ENCODE measurements at places on chromosomes 12 and 14.

- no peak for DNase-seq
These were observed 25.2 kb downstream of the G2E3 start for GRCh38 chr14:30584058-30584630.

GRCh38 chr12:11553871-11554533 is 95.5 kb upstream of the ETV6 start:
- peak; percentile 62 for DNase-seq

- DNase-seq, result no peak
These were observed 52.8 kb downstream of the FOS start for GRCh38 chr14:75331471-75331870.

- DNase-seq, result no peak
These were observed 58.9 kb downstream of the DIO3 start for GRCh38 chr14:101620031-101620788.

GRCh38 chr12:107491856-107492255 is 193.7 kb upstream of the PWP1 start:
- no peak for DNase-seq

DNA sequence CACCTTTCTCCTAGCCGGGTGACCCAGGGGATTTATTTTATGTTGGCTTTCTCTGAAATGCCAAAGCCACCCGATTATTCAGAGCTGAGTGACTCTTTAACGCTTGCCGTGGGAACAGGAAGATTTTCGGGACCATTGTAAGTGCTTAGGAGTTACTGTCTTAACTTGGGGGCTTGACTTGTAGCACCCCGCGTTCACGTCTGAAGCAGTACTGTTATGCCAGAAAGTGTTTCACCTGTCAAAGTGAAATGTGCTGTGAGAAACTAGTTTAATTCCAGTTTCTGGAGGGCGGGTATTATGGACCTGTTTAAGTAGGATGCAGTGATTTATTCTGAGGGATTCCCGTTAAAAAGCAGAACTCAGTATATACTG is 218 bp downstream of the LYSET start:
- DNase-seq, result no peak

DNA sequence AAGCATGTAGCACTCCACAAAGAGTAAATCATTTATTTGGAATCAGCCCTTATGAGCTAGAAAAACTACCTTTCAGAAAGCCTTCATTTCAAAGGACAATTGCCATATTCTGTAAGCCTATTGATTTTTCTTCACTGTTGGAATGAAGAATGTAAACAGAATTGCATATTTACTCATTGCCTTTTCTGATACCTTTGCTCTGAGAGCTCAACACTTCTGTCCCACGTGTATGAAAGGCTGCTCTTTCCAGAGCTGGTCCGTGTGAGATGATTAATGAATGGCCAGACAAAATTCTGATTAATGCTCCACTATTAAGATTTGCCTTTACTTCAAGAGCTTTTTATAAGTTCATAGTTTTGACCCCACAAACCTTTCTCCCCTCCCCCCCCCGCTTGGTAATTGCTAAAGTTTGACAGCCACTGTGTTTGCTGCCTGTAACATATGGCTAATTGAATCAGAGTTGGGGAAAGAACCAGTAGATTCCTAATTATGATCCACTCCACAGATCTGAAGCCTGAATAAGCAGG is 63.0 kb upstream of the PLEKHA5 start:
- no peak for DNase-seq

DNA sequence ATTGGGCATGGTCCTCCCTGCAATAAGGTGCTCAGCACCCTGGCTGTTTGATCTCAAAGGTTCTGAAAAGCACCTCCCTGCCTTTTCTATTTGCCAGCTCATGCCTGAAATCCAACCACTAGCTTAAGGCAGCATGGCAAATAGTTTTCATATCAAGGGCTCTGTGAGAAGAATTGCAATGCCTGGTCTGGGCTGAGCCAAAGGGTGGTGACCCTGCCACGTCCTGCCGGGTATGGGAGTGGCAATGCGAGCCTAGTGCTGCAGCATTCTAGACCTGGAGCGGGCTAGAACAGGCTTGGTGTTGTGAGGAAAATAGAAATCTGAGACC is 2.3 kb upstream of the SCNN1A start:
- no peak for DNase-seq

- DNase-seq, result no peak
These were observed 344.6 kb downstream of the ETNK1 start for GRCh38 chr12:22969521-22969920.

- DNase-seq, result no peak
These were observed 1081.4 kb upstream of the LRFN5 start for GRCh38 chr14:40525314-40525713.

GRCh38 chr12:113641426-113642030 is 169.9 kb upstream of the LHX5 start:
- DNase-seq, result no peak

DNA sequence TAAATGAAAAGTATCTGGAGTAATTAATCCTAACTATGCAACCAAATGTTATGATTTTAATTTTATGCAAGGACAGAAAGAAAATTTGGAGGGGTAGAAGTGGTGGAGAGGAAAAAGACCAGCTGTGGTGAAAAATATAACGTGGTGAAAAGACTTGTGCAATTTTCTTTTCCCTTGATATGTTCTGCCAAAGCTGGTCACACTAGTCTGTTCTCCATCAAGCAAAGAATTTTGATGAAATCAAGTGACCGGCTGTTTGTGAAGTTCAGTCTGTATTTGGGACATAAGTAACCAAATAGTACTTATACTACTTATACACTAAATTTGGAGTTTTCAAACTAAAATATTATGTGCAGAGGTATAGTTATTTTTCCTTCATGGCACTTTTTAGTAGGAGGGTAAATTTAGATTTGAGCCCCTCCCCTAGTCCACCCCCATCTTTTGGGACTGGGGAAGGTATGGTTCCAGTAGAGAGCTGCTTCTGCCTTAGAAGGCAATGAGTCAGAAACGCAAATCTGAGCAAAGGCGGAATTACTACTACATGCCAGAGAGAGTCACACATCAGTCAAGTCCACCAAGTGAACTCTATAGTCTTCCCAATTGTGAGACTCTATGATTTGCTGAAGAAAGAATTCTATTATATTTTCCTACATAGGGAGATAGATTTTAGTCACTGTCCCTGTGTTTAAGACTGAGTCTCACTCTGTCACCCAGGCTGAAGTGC is 229.7 kb downstream of the SLC25A21 start:
- DNase-seq, result no peak

DNA sequence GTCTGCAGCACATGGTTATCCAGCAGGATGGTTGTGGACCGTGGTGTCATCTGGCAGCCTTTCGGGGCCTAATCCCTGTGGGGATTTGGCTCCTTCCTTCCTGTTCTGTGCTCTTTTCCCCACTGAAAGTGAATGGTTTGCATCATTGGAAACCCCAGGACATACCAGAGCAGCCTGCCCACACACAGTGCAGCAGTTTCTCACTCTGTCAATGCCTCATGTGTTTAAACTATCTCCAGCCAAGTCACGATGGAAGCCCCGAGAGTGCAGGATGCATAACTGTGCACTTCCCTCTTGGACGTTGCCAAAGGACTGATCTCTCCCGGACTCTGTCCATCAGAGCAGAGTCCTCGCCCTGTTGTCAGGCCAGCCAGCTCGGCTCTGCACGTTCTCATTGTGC is 29.0 kb upstream of the AMN start:
- DNase-seq, result no peak

DNA sequence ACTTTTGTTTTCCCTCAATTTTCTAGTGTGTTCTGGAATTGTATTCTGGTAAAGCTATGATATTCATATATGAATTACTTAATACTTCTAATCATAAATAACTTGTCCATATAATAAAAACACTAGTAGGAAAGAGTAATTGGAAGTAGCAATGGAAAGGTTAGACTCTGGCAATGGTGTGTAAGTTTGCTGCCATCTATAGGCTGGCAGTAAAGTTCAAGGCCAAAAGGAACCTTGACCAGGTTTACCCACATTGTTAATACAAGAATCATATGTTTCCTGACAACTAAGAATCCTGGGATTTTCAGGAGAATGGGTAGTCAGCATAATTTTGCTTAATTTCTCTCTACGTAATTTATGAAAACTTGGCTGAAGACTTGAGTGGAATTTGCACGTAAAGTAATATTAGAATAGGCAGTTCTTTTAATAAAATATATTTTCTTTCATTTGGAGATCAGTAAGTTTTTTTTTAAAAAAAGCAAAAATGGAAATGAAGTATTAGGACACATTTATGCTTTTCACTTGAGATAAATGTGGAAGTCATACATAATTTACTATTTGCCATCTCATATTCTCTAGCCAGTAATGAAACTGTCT is 926.7 kb downstream of the GALC start:
- no peak for DNase-seq

- no peak for DNase-seq
These were observed 70.8 kb upstream of the DACT1 start for GRCh38 chr14:58566979-58567378.

- peak; percentile 92 for DNase-seq
These were observed 38.3 kb downstream of the ATF7IP start for GRCh38 chr12:14403711-14404196.

GRCh38 chr12:97680751-97681150 is 218.1 kb downstream of the RMST start:
- DNase-seq, result no peak

- DNase-seq, result no peak
These were observed 12.9 kb upstream of the TRIM9 start for GRCh38 chr14:51107801-51108200.

- no peak for DNase-seq
These were observed 28.1 kb downstream of the TCHP start for GRCh38 chr12:109928058-109928656.

DNA sequence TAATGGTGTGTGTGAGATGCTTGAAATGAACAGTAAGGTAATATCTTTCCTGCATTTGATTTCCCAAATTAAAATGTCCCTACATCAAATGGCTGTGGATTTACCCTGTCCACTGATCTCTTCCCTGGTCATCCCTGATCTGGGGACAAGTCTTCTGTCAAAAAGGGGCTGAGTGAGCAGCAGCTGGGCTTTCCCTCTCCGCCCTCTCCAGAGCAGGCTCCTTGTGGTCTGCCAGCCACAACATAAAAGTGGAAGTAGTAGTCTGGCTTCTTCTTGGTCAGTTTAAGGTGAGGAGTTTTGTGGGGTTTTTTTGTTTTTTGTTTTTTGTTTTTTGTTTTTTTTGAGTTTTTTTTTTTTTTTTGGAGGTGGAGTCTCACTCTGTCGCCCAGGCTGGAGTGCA is 25.2 kb upstream of the PLXNC1 start:
- no peak for DNase-seq

DNA sequence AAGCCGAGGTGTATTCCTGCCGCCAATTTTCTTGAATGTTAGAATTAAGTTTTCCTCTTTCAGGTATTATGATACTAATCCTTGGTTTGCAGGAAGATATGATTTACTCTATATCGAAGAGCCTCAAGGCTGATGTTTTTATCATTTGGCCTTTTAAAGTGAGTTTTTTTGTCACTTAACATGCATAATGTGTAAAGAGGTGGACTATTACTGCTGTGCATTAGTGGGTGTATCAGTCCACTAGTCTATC is 11.1 kb upstream of the TMPO start:
- DNase-seq, result no peak

DNA sequence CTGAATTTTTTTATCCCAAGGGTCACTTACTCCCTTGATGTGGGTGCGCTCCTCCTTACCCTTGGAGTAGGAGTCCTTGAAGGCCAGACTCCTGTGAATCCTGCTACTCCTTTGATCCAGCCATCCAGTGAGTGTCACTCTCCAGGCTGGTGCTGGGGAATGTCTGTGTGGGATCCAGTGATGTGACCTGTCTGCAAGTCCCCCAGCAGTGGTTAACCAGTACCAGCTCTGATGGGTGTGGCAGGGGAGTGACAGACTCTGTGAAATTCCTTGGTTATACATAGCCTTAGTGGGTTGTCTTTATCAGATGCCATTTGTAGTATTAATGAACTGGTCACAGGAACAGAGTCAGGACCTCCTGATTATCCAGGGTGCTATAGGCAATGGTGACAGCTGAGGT is 409.5 kb upstream of the LMO3 start:
- DNase-seq, result no peak

GRCh38 chr12:20305470-20305869 is 62.9 kb upstream of the PDE3A start:
- DNase-seq, result no peak

- no peak for DNase-seq
These were observed 6.6 kb upstream of the HOXC13 start for GRCh38 chr12:53931844-53932581.

DNA sequence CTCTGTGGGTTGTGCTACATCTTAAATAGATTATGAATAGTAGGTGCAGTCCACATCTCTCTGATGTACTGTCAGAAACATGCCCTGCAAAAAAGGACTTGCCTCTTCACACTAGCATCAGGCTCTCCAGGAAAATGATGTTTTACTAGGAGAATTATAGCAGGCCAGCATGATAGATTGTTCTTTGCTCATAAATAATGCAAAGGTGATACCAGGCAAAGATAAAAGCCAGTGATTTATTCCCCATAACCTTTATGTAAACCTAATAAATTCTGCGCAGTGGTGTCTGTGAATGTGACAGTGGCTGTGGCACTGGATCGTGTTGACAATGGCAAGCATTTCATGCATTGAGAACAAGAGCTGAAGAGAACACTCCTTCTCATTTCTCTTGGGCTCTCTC is 646.5 kb upstream of the SEL1L start:
- no peak for DNase-seq

DNA sequence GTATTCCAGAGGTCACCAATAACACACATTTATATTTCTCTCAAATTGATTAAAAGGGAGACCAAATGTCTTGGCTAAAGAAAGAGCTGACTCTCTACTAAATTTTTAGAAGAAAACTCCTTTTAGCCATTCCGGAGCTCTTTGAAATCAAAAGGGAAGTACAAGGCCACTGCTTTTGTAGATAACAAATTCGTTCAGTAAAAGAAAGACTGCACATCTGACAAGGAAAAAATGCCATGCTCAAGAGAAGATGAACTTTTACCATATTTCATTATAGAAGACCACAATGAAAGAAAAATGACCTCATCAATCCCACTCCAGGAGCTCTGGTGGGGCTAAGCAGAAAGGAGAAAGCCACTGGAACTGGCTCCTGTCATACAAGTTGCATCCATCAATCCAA is 57.6 kb downstream of the SPTSSA start:
- DNase-seq, result no peak

Data from NCI-H1092 treated with DMSO at 0.1 percent for 48 hours (cell line).